Calu3 (cell line): ENCODE measurements at places on chromosomes 1 and 21. TPM values are rescaled to one million over a fixed set of nuclear protein-coding genes. Genes with fewer than 3 reads are reported as not detected.

GRCh38 chr1:170114906-170115305 is 30.9 kb upstream of the NTMT2 start:
- DNase-seq = no peak

GRCh38 chr1:185526344-185527307 is 207.6 kb upstream of the HMCN1 start:
- DNase-seq = no peak

Gene OR2AK2
- not detected in 2 replicates for total RNA-seq

DNA sequence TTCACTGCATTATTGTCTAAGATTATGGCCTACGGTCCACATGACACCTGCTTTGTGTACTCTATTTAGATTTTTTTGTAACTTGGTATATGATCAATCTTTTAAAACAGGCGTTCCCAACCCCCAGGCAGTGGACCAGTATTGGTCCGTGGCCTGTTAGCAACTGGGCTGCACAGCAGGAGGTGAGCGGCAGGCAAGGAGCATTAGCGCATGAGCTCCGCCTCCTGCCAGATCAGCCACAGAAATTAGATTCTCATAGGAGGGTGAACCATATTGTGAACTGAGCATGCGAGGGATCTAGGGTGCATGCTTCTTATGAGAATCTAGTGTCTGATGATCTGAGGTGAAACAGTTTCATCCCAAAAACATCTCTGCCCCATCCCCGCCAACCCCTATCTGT is 228.4 kb upstream of the NR5A2 start:
- no peak for DNase-seq

Gene THEM5
- not detected in 2 replicates for total RNA-seq
